A549 (cell line): ENCODE measurements at places on chromosomes 5 and 9.

DNA sequence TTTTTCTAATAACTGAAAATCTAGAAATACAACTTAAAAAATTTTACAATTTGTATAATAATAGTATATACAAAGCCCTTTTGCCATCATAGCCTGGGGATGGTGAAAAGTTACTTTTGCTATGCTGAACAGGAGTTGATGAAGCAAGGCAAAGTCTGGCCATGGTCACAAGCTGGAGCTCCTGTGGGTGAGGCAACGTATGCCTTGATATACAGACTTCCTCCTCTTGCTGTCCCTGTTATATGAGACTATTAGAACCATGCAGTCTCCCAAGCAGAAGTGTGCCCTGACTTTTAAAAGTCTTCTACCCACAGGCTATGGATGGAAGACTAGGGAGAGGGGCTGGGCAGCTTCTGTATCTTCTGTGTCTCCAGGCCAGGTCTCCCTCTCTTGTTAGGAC is 15.7 kb downstream of the FAM151B start:
- DNase-seq: no peak

DNA sequence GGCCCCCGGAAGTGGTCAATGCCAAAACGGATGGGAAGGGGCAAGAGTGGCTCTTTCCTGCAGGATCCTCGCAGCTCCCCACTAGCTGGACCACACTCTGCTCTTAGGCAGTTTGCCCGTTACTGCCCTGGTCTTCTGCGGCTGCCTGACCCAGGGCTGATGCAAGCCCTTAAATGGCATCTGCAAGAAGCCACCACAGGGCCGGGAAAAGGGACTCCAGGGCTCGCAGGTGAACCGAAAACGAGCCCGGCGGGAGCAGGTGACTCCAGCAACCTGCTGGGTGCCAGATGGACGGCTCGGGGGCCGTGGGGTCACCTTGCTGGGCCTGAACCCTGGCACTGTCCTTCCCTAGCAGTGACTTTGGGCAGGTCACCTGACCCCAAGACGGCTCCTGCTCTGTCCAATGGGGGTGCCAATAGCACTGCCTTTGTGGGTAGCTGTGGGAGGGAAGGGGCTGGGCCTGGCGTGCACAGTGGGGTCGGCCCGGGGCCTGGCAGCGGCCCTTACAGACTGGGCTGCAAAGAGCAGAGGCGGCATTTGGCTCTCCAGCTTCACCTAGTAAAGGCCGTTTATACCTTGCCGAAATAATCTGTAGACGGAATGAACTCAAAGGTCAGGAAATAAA is 1.3 kb downstream of the TMEM250 start:
- no peak for DNase-seq

GRCh38 chr9:6631207-6631512 is 14.4 kb downstream of the GLDC start:
- no peak for DNase-seq

GRCh38 chr9:91214867-91215266 is 146.9 kb downstream of the AUH start:
- DNase-seq: no peak

- DNase-seq: no peak
Measured at GRCh38 chr5:65822710-65823109, 100.7 kb downstream of the NLN start.

DNA sequence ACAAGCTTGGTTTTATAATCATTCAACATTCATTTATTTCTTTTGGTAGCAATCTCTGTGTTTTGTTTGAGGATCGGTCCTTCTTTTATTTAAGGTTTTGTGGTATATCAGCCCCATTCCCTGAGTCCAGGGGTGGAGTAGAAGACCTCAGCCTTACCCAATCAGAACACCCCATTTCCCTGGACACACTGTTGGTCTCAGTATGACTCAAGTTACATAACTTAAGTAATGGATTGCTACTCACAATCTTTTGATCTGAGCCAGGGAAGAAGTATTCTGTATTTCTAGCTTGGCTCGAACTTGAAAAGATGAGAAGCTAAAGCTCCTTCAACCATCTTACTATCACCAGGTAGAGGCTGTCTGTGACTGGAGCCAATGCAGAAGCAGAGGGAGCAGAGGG is 175.2 kb upstream of the HAPLN1 start:
- no peak for DNase-seq

- DNase-seq: peak; percentile 23
Measured at GRCh38 chr5:76472335-76473008, 69.4 kb downstream of the IQGAP2 start.

- DNase-seq: no peak
Measured at GRCh38 chr5:35066260-35066795, 18.6 kb upstream of the AGXT2 start.

DNA sequence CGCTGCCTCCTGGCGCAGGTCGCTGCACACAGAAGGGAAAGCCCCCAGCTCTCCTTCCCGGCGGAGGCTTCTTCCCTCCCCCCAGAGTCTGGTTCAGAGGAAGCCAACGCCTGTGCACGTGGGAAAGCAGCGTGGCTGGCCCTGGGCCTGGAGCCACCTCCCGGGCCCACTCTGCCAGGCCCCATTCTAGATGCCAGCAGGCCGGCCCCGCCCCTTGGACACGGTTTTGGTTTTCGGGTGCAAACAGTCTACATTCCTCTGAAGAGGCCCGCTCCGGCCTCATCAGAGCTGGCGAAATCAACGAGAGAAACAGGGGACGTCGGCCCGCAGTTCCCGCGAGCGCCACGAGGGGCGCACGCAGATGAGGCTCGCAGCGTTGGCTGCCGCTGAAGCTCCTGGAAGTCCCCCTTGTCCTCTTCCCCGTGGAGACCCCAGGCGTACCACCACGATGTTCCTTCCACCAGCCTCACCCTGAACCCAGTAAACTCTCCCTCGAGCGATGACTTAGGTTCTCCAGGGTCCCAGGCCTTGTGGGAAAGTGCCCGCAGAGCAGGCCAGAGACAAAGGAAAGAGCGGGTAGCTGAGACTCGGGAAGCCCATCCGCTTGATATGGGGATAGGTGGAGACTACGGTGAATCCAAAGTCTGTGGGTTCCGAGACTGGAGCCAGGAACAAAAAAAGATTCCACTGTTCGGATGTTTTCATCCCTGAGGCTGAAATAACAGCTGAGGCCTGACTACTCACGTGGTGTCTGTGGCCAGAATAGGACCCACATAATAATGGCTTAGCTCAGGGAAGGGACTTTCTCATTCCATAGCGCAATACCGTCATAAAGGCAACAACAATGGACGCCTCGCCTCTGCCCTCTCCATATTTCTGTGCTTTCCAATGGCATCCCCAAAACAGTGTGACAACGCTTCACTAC is 64.2 kb downstream of the KLF4 start:
- DNase-seq: peak; percentile 48

DNA sequence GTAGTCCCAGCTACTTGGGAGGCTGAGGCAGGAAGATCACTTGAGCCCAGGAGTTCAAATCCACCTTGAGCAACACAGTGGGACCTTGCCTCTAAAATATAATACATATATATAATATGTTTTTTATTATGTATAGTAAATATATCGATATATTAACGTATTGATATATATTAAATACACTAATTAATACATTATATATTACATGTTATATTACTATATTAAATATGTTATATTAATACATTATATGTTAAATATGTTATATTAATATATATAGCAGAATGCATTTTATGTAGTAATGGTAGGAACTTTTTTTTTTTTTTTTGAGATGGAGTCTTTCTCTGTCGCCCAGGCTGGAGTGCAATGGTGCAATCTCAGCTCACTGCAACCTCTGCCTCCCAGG is 18.1 kb upstream of the BNC2 start:
- no peak for DNase-seq

DNA sequence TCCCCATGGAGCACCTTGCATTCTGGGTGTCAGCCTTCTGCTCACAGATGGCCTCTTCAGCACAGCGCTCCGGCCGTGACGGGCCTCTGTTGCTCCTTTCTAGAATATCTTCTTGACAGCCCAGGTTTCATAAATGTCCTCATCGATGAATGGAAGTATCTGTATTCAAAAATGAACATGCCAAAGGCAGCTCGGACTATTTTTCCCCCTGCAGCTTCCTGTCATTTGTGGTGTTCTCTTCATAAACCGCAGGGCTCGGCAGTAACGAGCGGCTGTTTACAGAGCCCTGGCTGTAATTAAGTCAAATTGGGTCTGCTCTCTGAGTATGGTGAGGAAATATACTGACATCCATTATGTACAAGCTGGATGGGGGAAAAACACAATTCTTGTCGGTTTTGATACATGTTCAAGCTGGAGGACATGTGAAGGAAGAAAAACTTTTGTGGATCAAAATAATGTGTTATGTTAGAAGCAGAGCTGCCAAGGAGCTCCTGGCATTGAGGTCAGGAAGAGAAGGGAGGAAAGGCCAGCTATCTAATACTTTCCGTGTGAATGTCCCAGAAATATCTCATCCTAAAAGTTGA is 154.1 kb upstream of the CD180 start:
- no peak for DNase-seq

GRCh38 chr5:43642428-43642827 is 39.4 kb downstream of the NNT start:
- no peak for DNase-seq

- no peak for DNase-seq
Measured at GRCh38 chr9:96172797-96173196, 129.2 kb downstream of the HSD17B3 start.

- peak; percentile 57 for DNase-seq
Measured at GRCh38 chr9:13088720-13089427, 190.6 kb downstream of the MPDZ start.

DNA sequence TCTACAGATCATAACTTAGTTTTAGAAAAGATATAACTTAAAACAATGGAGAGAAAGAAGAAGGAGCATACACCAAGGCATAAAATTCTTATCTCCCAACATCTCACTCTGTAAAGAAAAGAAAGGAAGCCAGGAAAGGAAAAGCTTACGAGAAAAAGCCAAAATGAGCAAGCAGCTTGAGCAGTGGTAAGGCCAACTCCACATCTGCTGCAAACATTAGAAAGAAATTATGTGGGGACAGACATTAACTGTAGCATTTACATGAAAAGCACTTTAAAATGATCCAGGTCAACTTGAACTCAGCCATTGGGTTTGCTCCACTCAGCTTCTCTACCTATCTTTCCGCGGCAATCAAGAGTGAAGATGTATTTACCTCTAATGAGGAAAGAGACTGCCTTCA is 176.9 kb downstream of the BNC2 start:
- no peak for DNase-seq

DNA sequence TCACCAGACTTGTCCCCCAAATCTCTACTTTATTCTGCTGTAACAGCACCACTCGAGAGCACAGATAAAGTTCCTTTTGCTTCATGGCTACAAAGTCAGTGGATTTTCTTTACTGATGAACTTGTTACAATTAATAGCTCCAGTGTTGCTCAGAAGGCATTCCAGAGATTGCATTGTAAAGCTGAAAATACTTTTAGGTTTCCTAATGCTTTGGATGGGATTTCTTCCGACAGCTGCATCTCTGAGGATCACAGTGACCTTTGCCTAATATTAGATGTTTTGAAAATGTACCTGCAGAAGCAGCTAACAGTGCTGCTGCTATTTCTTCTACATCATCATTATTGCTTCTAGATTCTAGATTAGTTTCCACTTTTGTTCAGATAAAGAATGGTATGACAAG is 58.8 kb upstream of the TMEM171 start:
- DNase-seq: no peak
